Endothelial cell (in vitro differentiated cells): ENCODE measurements at places on chromosomes 11 and 22. TPM values are rescaled to one million over a fixed set of nuclear protein-coding genes. Genes with fewer than 3 reads are reported as not detected.

Gene SCN4B
- total RNA-seq = 3.1 TPM

Gene DDX25
- 7.5 TPM for total RNA-seq

Gene KRTAP5-8
- total RNA-seq = not detected

Gene NXPE4
- total RNA-seq = not detected

Gene NXPE1
- not detected for total RNA-seq

Gene ACRV1
- total RNA-seq = not detected

Gene MRGPRG
- not detected for total RNA-seq

Gene CRYBB3
- total RNA-seq = 0.97 TPM

Gene MOGAT2
- not detected for total RNA-seq

Gene TMEM191B
- 1.3 TPM for total RNA-seq

Gene H19
- total RNA-seq = not detected

Gene NPTXR
- total RNA-seq = 0.62 TPM

Gene C11orf98
- 60.1 TPM for total RNA-seq

Gene SPI1
- not detected for total RNA-seq

Gene GGT5
- total RNA-seq = 1.6 TPM

Gene CENPM
- 5.2 TPM for total RNA-seq

Gene OR52E8
- not detected for total RNA-seq

Gene PNPLA3
- total RNA-seq = 18.3 TPM
